Inflammatory macrophage treated with lipopolysaccharide for 4 hours (primary cell): ENCODE measurements at places on chromosomes 7 and 10.

DNA sequence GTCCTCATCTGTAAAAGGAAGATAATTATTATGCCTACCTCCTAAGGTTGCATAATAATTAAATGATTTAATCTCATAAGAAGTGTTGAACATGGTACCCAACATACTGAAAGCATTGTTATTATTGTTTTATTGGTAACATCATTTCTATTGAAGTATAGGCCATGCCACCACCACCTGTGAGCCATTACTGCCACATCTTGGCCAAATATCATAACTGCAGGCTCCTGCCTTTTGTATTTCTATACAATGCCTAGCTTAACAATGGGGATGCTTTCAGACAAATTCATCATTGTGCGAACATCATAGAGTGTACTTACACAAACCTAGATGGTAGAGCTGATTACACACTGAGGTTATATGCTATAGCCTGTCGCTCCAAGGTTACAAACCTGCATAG, 61.1 kb upstream of the NPSR1 start:
- DNase-seq, result no peak

- DNase-seq, result no peak
Measured at GRCh38 chr7:47622946-47623640, 41.2 kb upstream of the TNS3 start.

DNA sequence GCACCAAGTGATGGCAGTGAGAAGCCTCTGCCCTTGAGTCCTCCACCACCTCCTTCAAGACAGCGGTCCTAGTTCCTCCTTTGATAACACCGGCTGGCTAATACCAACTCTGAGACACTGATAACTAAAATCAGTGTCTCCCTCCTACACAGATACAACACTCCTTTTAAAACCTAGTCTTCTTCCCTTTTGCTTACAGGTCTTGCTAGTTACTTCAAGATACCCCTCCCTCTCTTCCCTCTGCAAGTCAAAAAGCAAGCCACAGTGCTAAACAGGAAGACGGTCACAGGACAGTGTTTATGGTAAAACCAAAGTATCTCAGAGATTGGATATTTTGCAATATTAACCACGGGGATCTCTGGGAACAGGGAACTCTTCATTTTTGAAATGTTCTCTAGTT, 4.6 kb downstream of the AKR1B1 start:
- peak; percentile 70 for DNase-seq

DNA sequence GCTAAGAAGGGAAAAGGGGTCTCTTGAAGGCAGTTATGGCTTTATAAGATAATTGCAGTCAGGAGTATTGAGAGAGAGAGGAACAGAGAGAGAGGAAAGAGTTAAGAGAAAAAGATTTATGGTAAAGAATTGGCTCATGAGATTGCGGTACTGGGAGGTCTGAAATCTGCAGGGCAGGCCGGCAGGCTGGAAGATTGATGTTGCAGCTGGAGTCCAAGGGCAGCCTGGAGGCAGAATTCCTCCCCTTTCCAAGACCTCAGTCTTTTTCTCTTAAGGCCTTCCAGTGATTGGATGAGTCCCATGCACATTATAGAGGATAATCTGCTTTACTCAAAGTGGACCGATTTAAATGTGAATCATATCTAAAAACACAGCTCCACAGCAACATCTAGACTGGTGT, 68.4 kb downstream of the HACD1 start:
- DNase-seq, result no peak

DNA sequence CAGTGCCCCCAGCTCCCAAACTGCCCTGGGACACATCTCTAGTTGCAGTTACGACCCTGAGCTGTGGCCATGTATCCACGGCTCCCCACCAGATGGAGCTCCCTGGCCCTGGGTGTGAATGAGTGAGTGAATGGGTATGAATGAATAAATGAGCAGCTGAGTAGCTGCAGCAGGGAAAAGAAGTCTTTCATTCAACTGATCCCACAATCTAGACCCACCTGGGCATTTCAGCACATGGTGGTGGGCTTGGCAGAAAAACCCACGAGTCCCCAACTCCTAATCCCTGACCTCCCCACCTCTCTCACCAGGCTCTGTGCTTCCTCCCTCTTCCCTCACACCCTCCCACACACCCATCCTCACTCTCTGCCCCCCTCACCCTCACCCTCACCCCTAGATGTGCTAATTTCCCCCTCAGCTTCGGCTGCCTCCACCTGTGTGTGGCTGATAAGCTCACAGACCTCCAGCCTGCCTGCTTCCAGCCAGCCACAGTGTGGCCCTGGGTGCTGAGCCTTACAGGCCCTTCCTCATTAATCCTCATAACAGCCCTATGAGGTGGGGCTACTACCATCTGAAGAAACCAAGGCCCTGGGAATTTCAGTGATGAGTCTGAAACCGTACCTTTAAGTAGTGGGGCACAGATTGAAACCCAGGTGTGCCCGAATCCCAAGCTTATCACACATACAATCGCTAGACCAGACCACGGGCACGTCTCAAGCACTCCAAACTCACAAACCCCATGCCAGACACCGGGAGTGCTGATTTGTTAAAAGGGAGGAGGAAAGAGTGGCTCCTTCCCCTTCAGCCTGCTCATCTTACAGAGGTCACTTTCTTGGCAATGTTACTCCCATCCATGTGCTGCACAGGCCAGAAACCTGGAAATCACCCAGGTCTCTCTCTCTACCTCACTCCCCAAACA, 2.2 kb upstream of the ATP6V1F start:
- DNase-seq, result no peak

DNA sequence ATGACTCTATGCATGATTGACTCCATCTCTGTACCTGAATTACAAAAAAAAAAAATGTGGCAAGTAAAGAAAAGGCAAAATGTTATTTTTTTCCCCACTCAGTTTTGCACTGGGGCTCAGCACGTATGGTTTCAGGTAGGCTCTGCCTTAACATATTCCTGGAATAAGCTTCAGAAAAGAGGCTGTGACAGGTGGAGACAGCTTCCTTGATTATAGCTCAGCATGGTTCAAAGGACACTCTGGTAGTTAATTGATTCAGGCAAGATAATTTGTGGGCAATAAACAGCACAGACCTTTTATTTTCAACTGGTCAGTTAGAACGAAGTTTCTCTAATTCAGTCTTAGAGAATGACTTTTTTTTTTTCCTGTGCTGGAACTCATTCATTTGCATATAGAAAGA, 347.3 kb downstream of the GALNT17 start:
- no peak for DNase-seq

GRCh38 chr10:102384053-102384452, 11.5 kb upstream of the NFKB2 start:
- DNase-seq, result no peak

DNA sequence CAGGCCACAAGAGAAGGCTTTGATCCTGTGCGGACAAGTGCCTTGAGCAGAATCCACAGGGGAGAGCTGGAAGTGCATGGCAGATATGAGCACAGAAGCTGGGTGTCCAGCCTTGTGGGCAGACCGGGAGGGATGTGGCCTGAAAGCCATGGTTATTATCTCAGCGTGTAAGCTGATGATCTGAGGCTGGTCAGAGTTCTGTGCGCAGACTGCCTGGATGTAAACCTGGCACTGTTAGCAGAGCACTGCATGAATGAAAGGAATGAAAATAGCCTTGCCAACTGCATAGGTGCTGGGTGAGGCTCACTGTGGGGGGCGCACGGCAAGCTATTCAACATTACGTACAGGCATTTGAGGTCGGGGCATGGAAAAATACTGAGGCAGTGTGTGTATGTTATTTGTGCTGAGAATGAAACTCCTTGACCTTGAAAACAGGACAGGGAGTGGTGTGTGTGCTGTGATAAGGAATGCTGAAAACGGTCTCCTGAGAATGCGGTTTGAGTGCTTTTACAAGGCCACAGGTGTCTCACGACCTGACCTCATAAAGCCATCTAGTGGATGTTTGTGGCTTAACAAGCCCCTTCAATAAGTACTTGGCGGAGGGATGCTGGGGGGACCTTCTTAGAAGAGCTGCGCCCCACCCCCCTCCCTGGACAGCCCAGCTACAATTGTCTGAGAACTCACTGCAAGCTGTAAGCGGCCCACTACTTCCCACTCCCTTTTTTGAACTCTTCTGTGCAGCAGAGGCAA, 18.7 kb downstream of the AKR1C1 start:
- no peak for DNase-seq

DNA sequence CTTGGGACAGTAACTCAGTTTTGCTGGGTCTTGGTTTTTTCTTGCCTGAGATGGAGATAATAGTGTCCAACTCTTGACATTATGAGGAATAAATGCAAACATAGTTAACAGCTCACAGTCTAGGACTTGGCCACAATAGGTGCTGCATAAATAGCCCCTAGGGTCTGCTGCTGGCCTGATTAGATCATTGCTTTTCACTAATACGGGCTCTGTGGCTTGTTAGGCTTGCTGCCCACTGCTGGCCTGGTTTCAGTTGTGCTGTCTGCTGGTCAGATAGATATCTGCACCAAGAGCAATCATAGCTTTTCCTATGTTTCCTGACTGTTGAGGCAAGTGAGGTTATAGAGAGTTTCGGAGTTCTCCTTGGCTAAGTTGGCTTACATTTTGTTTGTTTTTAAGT, 246.1 kb downstream of the DNAJB9 start:
- DNase-seq, result no peak

DNA sequence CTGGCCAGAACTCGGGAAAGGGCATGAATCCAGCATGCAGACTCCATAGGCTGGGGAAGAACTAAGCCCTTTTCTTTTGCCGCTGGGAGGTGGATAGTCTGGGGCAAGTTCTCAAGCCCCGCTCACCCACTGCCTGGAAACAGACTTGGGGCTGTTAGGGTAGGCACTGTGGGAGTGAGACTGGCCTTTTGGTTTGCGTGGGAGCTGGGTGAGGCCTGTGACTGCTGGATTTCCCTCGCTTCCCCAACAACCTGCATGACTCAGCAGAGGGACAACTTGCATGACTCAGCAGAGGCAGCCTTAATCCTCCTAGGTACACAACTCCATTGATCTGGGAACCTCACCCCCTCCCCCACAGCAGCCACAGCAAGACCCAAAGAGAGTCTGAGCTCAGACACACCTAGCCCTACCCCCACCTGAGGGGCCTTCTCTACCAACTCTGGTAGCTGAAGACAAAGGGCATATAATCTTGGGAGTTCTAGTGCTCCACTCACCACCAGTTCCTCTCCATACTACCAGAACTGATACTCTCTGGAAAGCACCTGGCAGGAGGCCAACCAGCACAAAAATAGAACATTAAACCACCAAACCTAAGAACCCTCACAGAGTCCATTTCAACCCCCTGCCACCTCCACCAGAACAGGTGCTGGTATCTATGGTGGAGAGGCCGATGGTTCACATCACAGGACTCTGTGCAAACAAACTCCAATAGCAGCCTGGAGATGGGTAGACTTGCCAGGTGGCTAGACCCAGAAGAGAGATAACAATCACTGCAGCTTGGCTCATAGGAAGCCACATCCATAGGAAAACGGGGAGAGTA, 81.4 kb upstream of the LAMB4 start:
- peak; percentile 36 for DNase-seq

DNA sequence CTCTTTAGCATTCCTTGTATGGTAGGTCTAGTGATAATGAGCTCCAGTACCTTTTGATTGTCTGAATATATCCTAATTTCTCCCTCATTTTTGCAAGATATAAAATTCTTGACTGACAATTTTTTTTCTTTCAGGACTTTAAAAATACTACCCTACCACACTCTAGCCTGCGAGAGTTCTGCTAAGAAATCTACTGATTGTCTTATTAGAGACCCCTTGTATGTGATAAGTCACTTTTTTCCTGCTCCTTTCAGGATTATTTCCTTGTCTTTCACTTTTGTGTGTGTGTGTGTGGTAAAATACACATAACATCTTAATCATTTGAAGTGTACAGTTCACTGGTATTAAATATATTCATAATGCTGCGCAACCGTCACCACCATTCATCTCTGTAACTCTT, 68.7 kb upstream of the PPP1R9A start:
- DNase-seq, result no peak

DNA sequence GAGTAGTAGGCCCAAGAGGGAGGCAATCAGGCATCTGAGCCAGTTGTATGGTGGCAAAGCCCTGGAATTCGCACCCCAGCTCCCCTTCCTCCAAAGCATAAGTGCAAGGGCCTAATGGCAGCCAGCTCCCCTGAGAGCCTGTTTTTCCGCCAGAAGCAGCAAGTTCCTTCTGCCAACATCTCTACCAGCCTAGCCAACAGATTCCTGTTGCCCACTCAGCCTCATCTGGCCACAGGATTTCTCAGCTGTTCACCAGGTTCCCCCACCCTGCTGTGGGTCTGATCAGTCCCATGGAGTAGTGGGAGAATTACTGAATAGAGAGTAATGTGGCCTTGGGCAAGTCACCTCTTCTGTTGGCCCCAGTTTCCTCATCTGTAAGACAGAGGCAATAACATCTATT, 186.2 kb upstream of the PDE1C start:
- DNase-seq, result no peak

DNA sequence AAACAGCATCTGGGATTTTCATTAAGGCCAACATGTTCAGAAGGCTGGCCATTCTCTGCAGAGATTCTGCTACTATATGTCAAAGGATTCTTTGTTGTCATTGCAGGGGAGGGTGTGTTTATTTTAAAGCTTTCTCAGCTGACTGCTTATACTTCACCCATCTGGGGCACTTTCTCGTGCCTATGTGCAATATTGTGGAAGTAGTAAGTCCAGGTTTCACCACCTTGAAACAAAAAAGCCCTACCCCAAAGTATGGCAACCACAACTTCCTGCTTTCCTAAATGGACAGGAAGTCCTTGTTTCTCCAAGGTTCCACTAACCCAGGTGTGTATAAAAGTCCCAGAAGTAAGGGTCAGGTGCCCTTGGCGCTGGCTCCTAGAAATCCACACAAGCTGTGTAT, 58.7 kb upstream of the COL1A2 start:
- no peak for DNase-seq

DNA sequence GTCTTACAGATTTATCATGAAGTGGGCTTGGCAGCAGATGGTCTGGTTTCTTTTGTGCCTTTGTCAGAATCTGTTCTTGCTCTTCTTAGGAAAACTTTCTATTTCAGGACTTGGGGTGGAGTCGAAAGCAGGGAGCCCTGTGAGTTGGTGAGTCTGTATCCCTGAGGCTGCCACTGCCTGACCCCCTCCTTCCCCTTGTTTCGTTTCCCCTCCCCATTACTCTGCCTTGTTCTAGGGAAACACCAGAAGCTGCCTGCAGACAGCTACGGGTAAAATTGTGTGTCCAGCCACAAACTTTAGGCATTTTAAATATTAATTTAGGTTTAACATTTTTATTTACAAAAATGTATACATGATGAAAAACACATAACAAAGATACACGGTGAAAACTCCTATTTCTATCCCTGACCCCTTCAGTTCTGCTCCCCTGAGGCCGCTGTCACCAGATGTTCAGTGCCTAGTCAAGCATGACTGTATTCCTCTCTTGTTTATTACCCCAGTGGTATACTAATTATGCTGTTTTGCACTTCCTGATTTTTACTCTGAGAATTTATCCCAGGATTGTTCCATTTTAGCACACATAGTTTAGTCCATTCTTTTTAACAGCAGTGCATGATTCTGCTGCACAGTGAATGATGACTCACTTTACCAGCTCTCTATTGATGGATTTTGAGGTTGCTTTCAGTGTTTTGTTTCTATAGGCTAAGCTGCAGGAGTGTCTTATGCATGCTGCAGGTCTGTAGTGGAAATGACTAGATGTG, 9.1 kb downstream of the TSPAN14 start:
- DNase-seq, result peak; percentile 70

- no peak for DNase-seq
Measured at GRCh38 chr7:156015237-156016020, 203.2 kb upstream of the SHH start.
